ENCODE measurements at places on chromosomes 12 and 14. TPM values are rescaled to one million over a fixed set of nuclear protein-coding genes. Genes with fewer than 3 reads are reported as not detected.

Gene STAC3
- 0.95 TPM for total RNA-seq

- no peak for DNase-seq
Observed at GRCh38 chr12:6158749-6159148, 34.3 kb upstream of the VWF start.

DNA sequence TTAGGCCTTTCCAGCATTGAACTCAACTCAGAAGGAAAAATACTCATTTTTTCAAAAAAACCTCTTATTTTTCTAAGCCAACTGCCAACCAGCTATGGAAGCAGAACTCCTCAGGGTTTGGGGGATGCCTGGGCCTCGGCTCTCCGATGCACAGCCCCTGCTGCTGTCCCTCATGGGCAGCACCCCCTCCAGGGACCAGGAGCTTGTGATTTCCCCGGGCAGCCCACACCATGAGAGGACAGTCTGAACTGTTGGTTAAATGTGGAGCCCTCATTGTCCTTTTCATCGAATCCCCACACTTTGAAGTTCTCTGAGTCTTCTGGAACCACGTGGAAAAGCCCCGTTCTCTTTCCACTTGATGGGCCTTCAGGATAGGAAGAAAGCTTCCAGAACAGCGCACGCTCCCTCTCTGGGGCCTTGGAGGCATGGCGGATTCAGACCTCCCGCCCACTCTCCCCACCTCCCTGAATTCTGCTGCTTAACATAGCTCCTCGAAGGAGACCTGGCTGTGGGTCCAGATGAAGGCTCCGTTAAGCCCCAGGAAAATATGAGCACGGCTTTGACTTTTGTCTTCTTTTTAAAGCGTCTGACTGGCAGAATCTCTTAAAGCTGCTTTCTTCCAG lies 156.6 kb downstream of the CALM1 start:
- no peak for DNase-seq

Gene ARMH4
- 0.10 TPM for total RNA-seq

DNA sequence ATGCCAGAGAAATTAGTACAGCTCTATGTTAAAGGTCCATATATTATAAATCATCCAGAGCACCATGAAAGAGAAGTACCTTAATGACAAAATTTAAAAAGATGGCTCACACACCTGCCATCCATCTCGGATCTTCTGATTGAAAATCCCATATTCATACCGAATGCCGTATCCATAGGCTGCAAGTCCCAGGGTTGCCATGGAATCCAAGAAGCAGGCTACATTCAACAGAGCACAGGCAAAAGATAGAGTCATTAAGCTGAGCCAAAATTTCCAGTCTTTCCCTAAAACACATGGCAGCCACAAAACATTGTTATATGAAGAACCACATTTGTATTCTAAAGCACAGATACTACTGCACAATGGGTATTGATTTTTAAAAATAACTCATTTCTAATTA lies 12.7 kb downstream of the PYGL start:
- no peak for DNase-seq

GRCh38 chr12:27107986-27108385 lies 25.6 kb upstream of the C12orf71 start:
- DNase-seq, result no peak
